ENCODE measurements at places on chromosomes 6 and 20.

GRCh38 chr6:28399350-28400121 lies at the start of gene ZSCAN12:
Gene ZSCAN12, minus strand, starts transcription at chr6:28399747. Its CDS starts 1,342 bp downstream, at chr6:28398405.
- DNase-seq = peak; percentile 81

DNA sequence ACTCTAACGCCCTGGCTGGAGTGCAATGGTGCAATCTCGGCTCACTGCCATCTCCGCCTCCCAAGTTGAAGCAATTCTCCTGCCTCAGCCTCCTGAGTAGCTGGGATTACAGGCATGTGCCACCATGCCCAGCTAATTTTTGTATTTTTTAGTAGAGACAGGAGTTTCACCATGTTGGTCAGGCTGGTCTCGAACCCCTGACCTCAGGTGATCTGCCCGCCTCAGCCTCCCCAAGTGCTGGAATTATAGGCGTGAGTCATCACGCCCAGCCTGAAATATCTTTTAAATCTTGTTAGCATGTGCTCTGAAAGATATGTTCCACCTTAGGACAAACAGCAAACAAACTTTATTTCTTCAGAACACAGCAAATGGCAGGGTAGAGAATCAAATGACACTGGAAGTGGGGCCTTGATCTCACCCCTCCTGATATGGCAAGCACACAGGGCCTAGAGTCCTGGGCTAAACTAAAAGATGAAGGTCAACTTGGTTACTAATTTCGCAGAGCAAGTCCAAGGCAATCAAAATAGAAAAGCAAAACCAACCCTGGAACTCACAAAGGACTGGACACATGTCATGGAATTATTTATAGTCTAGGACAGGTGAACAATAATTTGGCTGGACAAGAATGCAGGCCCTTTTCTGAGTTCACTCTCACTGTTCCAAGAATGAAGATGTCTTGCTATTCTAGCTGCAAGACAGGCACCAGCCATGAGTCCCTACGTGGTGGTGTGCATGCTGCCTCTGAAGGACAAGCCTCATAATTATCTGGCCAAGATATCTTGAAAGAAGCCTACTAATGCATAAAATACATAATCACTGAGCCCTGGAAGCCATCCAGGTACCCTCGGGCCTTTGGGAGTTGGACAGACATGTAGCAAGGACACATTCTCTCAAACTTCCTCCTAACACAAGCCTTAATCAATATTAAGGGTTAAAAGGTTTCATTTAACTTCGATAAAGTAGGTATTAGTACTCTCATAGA lies 35.6 kb downstream of the B4GALT5 start:
- DNase-seq = no peak

DNA sequence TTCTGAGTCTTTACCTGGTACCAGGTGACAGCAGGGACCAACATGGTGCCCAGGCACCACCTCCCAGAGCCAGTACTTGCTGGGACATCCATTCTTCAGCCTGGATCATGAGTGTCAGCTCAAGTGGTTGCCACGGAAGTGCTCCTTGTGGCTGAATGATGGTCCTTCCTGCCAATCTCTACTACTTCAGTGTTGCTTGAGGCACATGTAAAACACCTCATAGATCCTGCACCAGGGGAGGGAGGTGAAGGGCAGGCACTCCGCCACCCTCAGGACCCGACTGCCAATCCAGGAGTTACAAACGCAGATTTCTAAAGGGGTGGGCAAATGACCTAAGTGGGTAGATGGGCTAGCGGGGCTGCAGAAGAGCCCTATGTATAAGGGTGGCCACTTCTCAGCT lies 226.0 kb downstream of the PREX1 start:
- no peak for DNase-seq

DNA sequence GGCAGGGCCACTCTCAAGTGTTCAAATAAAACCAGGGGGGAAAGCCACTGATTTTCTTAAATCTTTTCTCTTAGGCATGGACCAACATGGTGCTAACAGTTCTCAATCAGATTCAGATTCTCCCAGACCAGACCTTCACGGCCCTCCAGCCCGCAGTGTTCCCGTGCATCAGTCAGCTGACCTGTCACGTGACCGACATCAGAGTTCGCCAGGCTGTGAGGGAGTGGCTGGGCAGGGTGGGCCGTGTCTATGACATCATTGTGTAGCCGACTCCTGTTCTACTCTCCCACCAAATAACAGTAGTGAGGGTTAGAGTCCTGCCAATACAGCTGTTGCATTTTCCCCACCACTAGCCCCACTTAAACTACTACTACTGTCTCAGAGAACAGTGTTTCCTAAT lies 41.5 kb upstream of the SMIM28 start:
- no peak for DNase-seq

GRCh38 chr6:146410851-146411595 lies 132.6 kb upstream of the RAB32 start:
- no peak for DNase-seq

GRCh38 chr6:36829919-36830544 lies 9.2 kb downstream of the CPNE5 start:
- DNase-seq = no peak

GRCh38 chr6:7899101-7899888 lies 11.3 kb downstream of the TXNDC5 start:
- DNase-seq = no peak

DNA sequence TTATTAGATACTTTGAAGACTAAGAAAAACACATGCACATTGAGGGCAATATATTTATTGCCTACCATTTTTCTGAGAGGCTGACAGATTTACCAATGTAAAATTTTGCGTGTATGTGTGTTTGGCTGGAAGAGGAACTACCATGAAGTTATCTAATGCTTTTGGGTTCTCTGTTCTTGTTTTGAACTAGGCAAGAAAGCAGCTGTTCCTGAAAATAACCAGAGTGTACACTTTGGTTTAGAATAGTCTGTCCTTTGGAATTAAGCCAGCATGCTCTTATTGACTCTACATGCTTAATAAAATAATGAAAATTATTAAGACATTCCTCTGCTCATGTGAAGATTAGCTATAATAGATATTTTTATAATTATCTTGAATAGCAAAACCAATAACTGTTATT lies 129.2 kb downstream of the MYB start:
- DNase-seq = no peak

DNA sequence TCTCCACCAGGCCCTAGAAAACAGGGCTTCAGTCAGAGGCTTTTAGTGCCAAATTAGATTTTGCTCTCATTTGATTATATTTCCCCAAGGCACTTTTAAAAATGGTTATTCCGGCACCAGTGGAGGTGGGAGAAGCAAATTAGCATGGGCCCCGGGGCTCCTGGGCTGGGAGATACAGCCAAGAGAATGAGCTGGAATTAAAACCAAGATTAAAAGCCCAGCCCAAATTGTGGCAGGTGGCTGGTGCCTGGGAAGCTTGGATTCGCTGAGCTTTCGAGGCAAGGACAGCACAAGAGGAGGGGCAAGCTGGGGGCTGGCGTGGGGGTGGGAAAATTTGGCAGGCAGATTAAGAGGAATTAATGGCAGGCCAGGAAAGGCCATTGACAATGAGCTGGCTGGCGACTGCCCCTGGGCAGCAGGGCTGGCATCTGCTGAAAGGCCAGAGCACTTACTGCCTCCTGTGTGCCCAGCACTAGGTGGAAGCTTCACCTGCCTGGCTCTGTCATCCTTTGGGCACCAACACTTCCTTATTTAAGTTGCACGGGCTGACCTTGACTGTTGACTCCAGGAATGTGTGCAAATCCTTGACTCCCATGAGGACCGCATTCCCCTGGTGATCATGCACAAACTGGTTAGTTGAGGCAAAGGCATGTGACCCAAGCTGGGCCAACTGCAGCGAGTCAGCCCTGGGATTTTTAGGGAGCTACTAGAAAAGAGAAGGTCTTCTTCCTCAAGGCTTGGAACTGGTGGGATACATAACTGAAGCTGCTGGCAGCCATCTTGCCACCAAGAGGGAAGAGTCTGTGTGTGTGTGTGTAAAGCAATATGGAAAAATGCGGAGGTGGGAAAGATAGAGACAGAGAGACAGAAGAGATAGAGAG lies 76.1 kb downstream of the SULF2 start:
- DNase-seq = no peak

DNA sequence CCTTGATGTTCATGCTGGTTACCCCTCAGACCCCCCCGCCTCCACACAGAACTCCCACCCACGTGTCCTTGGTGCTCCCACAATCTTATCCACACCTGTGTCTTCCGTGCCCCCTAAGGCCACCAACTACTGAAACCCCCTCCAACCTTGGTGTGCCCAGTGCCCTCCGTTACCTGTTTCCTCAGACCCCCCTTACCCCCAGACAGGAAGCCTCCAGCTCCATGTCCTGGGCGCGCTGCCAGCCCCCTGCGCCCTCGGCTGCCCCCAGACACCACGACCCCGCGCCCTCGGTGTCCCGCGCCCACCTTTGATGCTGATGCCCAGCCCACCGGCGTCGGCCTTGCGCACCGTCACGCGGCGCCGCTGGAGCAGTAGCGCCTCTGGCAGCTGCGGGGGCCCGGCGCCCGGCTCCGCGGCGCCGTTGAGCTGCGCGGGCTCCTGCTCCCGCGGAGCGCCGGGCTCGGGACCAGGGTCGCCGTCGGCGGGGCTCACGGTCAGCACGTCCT lies 504 bp downstream of the SNTA1 start:
- DNase-seq = peak; percentile 15

DNA sequence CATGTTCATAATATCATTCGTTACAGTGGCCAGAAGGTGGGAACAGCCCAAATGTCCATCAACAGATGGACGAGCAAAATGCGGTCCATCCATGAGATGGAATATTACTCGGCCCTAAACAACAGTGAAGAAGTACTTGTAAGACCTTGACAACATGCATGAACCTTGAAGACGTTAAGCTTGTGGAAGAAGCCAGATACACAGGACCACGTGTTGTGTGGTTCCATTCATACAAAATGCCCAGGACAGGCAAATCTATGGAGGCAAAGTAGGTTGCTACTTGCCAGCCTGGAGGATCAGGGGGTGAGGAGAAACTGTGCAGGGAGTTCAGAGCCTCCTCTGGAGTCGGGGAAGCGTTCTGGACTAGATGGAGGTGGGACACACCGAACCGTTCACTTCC lies 207.1 kb downstream of the ERMARD start:
- DNase-seq = no peak

DNA sequence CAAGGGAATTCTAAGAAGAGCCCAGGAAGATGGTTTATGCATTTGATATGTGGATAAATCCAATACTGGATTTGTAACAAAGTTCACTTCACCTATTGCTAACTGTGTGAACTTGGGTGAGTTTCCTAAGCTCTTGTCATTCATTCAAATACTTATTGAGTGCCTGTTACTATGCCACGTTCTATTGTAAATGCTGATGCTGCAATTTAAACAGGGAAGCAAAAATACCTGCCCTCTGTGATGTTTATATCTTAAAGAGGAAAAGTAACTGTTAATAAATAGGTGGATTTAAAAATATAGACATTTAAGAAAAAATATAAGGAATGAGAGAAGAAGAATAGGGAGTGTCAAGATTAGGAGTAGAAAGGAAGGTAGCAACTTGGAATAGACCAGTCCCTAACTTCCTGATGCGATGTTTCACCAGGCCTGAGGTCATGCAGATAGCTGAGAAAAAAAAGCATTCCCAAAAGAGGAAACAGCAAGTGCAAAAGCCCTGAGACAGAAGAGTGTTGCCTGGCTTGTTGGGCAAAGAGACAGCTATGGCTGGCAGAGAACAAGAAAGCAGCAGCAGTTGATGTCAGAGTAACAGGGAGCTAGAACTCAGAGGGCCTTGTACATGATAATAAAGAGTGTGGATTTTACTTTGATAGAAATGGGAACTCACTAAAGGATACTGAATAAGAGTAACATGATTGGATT lies 54.3 kb upstream of the TCF21 start:
- no peak for DNase-seq

Data from CD4-positive, alpha-beta T cell (primary cell).